Pericardium fibroblast (primary cell): ENCODE measurements at places on chromosomes 4 and X. TPM values are rescaled to one million over a fixed set of nuclear protein-coding genes. Genes with fewer than 3 reads are reported as not detected.

The USP17L29 gene
- total RNA-seq = not detected in 2 replicates

The NLGN4X gene
- total RNA-seq = 1.1 and 1.3 TPM in 2 replicates

The SMPX gene
- total RNA-seq = 0.85 TPM in 1 of 2 replicates, not detected in the other

The GYPB gene
- not detected in 2 replicates for total RNA-seq

The FGD1 gene
- 13.3 and 15.7 TPM in 2 replicates for total RNA-seq

The VCX gene
- total RNA-seq = not detected in 2 replicates

The IL15 gene
- 1.6 and 3.7 TPM in 2 replicates for total RNA-seq

The AWAT2 gene
- total RNA-seq = not detected in 2 replicates

The FLNA gene
- 918 and 2,171 TPM in 2 replicates for total RNA-seq

The TLL1 gene
- under 0.01 and 0.12 TPM in 2 replicates for total RNA-seq

The COL25A1 gene
- total RNA-seq = 0.09 TPM in 1 of 2 replicates, not detected in the other

The KLKB1 gene
- not detected in 2 replicates for total RNA-seq

The HPGD gene
- 0.43 TPM in 1 of 2 replicates, not detected in the other for total RNA-seq
